Heart left ventricle (tissue), 16 donors: ENCODE measurements at places on chromosomes 16 and 17.

DNA sequence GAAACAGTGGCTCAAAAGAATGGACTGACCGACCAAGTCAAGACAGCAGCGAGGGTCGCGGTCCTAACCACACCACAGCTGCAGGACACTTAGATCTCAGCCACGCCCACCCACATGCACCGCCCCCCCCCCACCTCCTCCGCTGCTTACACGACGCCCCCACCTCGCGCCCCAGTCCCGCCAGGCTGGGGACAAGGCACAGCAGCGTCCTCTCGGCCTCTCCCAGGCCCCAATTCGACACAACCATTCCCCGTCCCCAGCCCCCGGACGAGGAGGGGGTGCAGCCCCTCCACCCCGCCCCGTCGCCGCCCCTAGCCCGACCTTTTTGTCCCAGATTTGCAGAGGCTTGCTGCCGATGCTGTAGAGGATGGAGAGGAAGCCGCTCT lies 477 bp downstream of the CFAP20 start:
- no peak for DNase-seq

DNA sequence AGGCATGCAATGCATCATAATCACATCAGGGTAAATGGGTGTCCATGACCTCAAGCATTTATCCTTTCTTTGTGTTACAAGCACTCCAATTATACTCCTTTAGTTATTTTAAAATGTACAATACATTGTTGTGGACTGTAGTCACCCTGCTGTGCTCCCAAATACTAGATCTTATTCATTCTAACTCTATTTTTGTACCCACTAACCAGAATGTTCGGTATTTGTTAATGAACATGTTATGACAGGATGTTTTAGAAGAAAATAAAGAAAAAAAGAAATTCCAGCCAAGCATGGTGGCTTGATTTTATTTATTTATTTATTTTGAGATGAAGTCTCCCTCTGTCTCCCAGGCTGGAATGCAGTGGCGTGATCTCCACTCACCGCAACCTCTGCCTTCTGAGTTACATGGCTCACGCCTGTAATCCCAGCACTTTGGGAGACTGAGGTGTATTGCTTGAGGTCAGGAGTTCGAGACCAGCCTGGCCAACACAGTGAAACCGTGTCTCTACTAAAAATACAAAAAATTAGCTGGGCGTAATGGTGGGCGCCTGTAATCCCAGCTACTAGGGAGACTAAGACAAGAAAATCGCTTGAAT lies 1.8 kb upstream of the NDE1 start:
- DNase-seq, result no peak

- no peak for DNase-seq
Observed at GRCh38 chr17:74351552-74352210, 10.0 kb downstream of the BTBD17 start.

- DNase-seq, result no peak
Observed at GRCh38 chr16:273547-274421, 2.0 kb downstream of the RGS11 start.

- no peak for DNase-seq
Observed at GRCh38 chr17:44976206-44976605, 8.1 kb upstream of the C1QL1 start.

DNA sequence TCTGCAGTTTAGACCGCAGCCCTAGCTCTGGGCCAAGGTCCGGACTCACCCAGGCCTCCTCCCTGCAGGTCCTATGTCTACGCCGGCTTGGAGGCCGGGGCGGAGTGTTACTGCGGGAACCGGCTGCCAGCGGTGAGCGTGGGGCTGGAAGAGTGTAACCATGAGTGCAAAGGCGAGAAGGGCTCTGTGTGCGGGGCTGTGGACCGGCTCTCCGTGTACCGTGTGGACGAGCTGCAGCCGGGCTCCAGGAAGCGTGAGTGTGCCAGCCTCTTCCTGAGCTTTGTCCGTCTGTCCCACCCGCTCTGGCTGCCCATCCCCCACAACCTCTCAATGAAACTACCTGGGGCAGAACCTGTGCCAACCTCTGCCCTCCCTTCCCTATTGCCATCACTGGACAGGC lies 20.1 kb downstream of the WSCD1 start:
- DNase-seq, result no peak

DNA sequence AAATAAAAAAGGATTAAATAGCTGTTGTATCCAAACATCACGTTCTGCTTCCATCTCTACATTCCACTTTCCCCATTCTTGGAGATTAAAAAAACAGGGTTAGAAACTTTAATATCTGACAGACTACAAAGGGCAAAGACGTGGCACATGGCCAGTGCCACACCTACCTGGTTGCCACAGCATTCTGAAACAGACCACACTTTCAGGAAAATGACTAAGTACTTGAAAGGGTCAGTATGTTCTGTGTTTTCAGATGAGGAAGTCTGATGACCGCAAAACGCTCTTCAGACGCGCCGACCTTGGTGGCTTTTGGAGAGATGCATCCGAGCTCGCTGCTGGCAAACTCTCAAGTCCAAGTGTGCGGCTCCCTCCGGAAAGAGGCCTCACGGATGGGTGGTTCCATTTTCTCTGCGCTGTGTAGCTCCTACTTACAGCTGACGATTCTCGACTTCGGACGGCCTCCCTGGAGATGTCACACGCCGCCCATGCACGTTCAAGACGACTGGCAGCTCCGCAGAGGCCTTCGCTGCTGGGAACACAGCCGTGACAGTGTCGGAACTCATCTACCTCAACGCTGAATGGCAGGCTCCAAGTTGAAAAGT lies 15.5 kb downstream of the MAP1LC3B start:
- DNase-seq, result peak; percentile 41

DNA sequence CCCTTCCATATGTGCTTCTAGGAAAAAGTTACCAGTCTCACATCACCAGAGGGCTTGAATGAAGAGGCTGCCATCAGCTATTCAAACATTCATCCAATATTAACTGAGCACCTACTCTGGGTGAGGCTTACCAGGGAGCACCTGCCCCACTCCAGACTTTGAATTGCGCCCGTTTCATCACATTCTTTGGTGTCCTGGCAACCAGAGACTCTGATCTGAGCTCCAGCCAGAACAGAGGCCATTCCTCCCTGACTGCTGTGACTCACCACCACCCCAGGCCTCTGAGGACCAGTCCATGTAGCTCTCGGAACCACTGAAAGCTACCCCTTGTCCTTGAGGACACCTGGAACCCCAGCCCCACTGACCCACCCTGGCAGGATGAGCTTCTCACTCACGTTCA lies at the start of gene C16orf96:
Gene C16orf96, plus strand, starts transcription at position 229 of the 400 bp plus-strand sequence. Its CDS starts 150 bp downstream, at position 379.
- DNase-seq, result no peak

DNA sequence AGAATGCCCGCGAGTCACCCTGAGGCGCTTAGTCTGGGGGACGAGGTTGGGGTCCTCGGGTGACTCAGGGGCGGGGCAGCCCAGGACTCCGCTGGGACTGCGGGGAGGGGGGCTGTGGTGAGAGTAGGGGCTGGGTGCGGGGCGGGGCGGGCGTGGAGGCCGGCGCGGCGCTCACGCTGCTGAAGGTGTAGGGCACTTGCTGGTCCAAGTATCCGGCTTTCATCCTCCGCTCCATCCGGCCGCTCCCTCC lies 832 bp downstream of the ETV4 start:
- DNase-seq, result peak; percentile 36

DNA sequence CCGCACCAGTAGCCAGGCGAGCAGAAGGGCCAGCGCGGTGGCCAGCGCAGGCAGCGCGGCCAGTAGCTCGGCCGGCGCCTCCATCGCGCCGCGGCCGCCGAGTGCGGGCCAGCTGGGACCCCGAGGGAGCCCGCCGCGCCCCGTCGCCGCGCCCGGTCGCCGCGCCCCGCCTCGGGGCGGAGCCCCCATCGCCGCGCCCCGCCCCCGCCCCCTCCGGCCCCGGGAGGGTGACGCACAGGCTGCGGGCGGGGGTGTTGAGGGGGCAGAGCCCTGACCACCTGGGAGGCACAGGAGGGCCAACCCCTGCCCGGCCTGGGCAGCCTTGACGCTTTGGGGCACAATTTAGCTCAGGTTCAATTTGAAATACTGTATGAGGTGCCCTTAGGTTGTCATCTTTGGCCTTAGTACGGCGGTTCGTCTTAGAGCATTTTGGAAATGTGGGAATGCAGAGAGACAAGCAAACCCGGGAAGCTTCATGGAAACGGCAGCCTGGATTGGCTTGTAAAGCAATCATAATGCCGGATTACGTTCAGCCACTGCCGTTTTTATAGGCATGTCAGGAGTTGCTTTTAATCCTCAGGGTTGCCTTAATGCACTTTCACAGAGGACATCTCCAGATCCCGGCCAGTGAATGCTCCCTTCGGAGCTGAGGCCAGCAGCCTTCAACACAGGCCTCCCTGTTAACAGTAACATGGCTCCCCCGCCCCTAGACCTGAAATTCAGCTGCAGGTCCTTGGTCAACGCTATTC lies at the start of gene MXRA7:
Gene MXRA7, minus strand, starts transcription at position 103 of the 749 bp plus-strand sequence. Its CDS starts 19 bp downstream, at position 84.
- DNase-seq, result peak; percentile 86

DNA sequence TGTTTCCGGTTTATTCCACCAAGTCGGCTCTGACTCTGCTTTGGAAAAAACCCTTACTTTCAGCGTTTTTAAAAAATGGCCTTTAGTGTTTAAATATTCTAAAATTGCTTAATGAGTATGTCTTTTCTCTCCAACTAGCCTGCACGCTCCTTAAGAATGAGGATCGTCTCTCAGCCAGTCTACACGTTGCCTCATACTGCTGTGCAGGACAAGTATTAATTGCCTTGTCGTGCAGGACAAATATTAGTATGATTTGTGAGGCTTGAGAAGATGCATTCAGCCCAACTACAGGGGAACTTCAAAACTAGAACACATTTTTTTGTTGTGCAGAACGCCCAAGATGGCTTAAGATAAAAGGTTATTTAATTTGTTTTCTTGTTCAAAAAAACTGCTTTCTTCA lies 61.2 kb downstream of the MARCHF10 start:
- DNase-seq, result no peak

- DNase-seq, result no peak
Observed at GRCh38 chr17:55413825-55414489, 7.7 kb downstream of the MMD start.

DNA sequence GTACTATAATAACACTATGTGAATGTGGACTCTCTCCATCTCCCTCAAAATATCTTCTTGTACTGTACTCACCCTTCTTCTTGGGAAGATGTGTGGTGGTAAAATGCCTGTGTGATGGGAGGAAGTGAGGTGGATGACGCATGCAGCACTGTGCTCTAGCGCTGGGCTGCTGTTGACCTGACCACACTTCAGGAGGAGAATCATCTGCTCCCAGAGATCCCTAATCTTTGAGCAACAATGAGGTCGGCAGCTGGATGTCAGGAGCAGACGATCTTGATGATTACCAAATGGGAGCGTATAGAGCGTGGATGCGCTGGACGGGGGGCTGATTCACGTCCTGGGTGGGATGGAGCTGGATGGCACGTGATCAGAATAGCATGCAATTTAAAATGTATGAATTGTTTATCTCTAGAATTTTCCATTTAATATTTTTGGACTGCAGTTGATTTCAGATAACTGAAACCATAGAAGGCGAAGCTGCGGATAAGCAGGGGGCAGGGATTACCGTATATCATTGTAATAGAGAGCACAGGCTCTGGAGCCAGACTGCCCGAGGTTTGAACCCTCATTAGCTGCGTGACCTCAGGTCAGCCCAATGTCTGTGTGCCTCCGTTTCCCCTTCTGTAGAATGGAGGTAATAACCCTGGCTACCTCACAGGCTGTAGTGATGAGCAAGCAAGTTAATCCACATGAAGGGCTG lies 23.7 kb upstream of the CYLD start:
- DNase-seq, result no peak

- DNase-seq, result no peak
Observed at GRCh38 chr16:76164970-76165558, 112.1 kb upstream of the CNTNAP4 start.
